ENCODE measurements at places on chromosomes 11 and 22.

DNA sequence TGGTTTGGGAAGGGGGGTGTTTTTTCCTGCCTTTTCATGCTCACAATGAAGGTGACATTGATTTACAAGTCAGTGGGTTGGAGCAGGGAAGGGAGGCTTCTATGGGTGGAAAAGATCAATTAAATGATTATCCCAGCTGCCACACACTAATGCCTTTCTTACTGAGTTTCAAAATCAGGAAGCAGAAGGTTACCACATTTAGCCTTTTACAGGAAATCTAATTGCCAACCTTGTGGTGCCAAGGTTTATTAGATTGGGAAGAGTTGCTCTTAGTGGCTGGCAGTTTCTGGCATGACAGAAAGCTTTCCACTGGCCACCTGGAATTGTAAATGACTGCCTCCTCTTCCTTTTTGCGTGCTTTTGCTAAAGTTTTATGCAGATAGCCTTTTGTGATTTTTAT is 98.7 kb downstream of the NAV2 start:
- no peak for DNase-seq

GRCh38 chr11:92752122-92752521 is 217.3 kb upstream of the MTNR1B start:
- no peak for DNase-seq

DNA sequence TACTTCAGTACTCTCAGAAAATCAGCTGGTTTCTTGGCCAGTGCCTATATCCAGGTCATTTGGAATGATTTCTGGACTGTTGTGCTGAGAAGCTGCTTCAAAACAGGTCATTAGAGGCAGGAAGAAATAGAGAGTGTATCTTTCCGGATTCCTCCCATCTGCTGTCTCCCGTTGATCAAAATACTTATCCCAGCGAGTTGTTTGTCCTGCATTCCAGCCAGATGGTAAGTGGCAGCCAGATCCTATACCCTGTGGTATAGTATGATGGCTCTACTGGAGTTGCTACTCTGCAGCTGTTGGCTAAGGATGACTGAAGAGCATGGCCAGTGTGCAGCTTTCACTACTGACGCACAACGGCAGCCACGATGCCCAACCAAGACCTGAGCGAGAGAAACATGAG is 560.9 kb upstream of the ANO5 start:
- DNase-seq, result no peak

DNA sequence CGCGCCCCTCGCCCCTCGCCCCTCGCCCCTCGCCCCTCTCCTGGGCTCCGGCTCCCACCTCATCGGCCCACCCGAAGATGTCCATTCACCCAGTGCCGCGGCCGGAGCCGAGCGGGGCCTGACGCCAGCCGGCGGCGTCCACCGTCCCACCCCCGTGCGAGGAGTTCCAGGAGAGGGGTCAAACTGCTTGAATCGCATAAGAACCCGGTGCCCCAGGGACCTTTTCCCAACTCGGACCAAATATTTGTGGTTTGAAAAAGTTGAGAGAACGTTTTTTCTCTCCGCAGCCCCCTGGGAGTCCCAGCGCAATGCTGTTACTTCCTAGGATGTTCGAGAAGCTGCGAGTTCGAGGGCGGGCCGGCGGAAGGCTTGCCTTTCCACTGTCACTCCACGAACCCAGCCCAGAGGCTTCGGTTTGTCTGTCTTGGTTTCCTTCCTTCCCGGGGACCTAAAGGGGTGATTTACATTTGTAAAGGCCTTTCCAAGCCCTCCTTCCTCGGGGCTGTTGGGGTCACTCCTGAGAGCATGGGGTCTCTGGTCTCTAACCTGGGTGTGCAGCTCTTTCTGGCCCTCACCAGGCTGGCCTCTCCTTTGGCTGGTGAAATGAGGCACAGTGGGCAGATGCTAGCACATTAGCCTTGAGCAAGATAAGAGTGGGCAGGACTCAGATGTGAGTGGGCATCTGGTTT is 38.0 kb downstream of the ETS1 start:
- no peak for DNase-seq

- peak; percentile 72 for DNase-seq
Measured at GRCh38 chr22:42296381-42296853, 26.0 kb upstream of the TCF20 start.

- no peak for DNase-seq
Measured at GRCh38 chr22:49439373-49439772, 388.3 kb downstream of the BRD1 start.

- no peak for DNase-seq
Measured at GRCh38 chr22:45870011-45870410, 107.0 kb downstream of the WNT7B start.

DNA sequence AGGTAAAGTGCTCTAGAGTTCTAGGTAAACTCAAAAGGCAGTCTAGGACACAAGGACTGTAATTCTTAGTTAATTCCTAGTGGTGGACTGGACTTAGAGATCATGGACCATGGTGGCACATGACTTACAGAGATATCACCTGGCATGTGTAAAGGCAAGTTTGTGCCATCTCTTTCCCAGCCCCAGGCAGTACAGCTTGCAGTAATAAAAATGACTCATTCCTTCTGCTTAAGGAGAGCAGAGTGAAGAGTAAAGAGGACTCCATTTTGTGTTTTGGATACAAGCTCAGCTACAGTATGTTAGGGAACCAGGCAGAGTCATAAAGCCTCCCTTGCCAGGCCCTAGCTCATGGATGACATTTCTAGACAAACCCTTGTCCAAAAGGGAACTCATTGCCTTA is 629.9 kb downstream of the JRKL start:
- no peak for DNase-seq

- DNase-seq, result no peak
Measured at GRCh38 chr22:42945027-42945426, 69.9 kb downstream of the PACSIN2 start.

GRCh38 chr11:104136861-104137260 is 27.1 kb downstream of the PDGFD start:
- no peak for DNase-seq

GRCh38 chr11:115504276-115505158 is at the start of gene CADM1:
Gene CADM1 (minus strand): TSS chr11:115504415.
- peak; percentile 100 for DNase-seq

DNA sequence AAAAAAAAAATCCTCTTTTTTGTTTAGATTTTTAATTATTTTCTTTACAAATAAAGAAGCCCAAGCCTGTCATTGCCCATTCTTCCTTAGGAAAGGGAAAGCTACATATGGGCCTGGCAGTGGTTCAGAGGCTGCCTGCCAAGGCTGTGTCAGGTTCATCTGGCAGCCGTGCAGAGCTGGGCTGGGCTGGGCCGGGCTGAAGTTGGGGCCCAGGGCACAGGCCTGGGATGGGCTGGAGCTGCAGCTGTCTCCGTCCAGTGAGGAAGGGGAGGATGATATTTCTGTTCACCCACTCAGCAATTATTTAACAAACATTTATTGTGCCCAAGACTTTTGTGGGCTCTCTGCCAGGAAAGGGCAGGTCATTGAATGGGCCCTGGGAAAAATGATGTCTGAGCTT is 4.6 kb downstream of the PRR5L start:
- peak; percentile 95 for DNase-seq

DNA sequence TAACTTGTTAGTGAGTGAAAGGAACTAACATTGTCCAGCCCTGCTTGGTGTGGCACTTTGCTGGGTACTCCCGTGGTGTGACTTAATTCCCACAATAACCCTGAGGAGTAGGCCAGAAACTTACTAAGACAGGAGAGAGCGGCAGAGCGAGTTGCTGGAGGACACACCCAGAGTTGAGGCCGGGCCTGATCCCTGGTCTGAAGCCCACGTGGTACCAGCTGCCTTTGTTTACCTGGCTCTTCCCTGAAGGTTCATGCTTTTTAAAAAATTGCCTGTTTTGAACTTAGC is 594 bp downstream of the MPST start:
- DNase-seq, result no peak

Measured in posterior cingulate gyrus (tissue), 11 donors.